ENCODE measurements at places on chromosomes 4 and X.

GRCh38 chr4:8108991-8109390, 49.6 kb downstream of the ABLIM2 start:
- no peak for DNase-seq

GRCh38 chr4:13415068-13415785, 68.9 kb downstream of the RAB28 start:
- DNase-seq = no peak

- no peak for DNase-seq
Measured at GRCh38 chrX:103584596-103584995, 719 bp upstream of the TCEAL4 start.

DNA sequence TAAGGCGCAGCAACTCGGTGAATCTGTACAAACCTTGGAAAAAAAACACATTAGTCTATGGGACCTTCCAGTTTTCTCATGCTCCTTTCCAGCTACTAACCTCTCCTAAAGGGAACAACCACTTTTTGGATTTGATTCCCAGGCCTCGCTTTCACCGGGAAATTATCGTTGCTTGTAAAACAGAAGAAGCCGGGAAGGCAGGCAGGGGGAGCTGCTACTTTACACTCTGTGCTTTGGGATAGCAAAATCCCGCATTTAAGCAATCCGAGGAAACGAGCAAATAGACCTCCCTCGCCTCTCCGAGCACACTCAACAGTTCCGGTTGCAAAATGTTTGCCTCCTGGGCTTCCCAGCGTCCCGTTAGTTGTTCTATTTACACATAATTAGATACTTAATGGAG, 1.2 kb downstream of the CD38 start:
- peak; percentile 63 for DNase-seq

DNA sequence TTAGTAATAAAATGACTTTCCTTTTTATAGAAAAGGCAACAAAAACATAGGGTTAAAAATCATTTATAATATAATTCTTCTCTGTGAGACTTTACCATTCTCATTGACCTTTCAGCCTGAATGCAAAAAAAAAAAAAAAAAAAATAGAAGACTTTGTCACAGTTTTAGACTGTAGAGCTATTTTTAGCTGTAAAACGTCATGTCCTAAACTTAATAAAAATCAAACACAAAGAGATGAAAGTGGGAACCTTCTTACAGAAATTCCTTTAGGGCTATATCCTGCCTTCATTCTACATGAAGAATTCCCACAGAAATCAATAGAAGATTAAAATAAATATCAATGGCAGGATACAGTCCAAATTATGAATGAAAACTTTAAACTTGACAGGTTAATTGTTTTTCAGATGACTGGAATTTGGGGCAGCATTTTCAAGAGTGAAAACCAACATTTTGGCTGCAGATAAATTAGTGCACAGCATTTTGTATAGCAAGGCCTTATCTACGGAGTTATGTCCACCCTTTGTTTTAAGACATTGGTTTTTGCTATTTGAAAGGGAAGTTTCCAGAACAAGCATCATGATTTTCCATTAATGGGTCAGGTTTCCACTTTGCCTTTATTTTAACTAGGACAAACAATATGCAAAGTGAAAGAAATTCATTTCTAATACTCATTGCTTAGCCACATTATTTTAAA, 219.5 kb downstream of the SPCS3 start:
- DNase-seq = no peak

DNA sequence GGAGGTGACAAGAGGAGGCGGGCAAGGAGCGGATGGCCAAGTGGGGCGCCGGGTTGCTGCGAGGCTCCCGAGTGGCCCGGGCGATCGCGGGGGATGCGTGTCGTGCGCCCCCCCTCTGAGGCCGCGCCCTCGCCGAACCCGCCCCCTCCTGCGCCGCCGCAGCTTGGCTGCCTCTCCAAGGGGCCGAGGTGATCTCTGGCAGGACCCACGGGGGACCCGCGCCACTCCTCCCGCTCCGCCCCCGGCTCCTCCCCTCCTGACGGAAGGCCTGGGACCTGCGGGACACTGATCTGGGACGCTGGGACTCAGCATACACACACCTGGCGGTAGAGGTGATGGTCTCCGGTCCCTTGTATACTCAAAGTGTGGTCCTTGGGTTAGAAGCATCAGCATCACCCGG, 21.9 kb upstream of the FAM47C start:
- DNase-seq = no peak

GRCh38 chr4:20217521-20217920, 34.2 kb upstream of the SLIT2 start:
- DNase-seq = peak; percentile 13

GRCh38 chr4:46508216-46508615, 118.3 kb upstream of the GABRA2 start:
- DNase-seq = peak; percentile 21

GRCh38 chr4:81905971-81906370, 434.3 kb upstream of the RASGEF1B start:
- DNase-seq = no peak

GRCh38 chr4:149112109-149112508, 669.9 kb upstream of the NR3C2 start:
- no peak for DNase-seq

DNA sequence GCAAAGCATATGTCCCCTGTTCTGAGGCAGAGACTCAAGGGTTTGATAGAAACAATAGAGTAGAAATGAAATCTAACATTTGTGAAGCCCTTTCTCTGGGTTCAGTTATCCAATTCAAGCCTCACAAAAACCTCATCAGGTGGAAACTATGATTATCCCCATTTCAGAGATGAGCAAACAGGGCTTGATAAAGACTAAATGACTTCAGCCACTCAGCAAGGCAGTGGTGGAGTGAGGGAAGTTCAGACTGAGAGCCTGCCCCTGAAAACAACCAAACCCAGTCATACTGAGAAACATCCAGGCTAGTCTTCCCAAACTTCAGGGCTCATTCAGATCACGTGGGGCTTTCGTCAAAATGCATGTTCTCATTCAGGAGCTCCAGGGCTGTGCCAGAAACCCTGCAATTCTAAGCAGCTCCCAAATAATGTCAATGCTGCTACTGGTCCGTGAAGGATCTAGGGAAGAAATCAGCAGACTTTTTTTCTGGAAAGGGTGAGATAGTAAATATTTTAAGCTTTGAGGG, 109.6 kb upstream of the KIT start:
- DNase-seq = no peak

DNA sequence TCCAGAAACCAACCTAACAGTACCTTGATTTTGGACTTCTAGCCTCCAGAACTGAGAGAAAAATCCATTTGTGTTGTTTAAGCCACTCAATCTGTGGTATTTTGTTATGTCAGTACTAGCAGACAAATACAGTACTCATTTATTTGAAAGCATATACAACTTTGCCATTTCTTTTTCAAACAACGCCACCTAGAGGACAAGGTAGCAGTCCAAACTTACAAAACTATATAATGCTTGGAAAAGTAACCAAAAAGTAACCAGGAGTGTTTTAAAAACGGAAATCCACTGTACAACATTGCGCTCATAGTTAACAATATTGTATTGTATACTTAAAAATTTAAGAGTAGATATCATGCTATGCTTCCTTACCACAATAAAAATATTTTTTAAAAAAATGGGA, 37.0 kb upstream of the FGF13 start:
- peak; percentile 36 for DNase-seq

GRCh38 chr4:138032222-138032621, 209.9 kb downstream of the SLC7A11 start:
- DNase-seq = no peak

DNA sequence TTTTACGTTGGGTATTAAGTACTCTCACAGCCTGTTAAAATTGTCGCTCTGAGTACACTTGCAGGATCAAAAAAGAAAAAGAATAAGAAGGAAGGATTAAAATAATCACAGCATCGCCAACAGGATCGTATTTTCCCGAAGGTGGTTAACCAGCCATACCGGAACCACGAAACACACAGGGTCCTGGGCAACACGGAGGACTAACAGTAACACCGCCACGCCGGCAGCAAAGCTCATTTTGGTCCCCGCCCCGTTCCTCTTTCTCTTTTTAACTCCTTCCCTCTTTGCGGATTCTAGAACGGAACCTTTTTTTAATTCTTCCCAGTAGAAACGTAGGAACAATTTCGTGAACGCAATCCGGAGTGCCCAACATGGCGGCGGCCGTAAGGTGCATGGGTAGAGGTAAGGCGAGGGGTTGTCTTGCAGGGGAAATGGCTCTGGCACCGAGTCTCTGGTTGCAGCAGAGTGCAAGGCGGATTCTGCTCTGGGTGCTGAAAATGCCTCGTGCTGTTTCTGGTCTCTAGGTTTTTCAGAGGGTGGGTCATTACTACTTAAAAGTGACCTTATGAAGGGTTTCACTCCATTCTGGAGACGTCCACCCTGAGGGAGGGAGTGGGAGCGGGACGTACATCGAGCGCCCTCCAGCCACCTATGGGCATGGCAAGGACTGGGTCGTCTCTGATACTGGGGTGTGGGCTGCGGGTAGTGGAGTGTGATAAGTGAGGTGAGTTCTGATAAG, at the start of gene MRPL1:
MRPL1 (plus strand) TSS at position 353 of the 739 bp plus-strand sequence; CDS start at position 372, 19 bp downstream.
- DNase-seq = peak; percentile 96

- no peak for DNase-seq
Measured at GRCh38 chrX:135740681-135741149, 27.3 kb downstream of the CT45A1 start.

DNA sequence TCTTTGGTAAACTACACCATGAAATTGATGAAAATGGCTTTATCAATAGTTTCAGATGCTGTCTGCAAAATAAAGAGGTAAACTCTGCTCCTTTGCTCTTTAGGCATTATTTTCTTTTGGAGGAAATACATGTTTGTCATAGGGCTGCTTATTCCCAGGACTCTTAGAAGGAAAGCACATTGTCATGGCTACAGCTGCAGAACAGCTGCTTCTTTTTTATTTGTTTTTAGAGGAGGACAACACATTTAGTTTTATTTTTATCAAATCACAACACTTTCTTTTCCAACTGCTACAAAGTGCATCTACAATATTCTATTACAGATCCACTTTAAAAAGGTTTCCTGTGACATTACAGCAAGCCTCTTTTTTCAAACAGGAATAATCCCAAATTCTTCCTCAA, 12.7 kb upstream of the HPF1 start:
- peak; percentile 5 for DNase-seq

- DNase-seq = no peak
Measured at GRCh38 chr4:177077095-177077971, 232.3 kb upstream of the NEIL3 start.

GRCh38 chr4:4848540-4848939, 10.9 kb upstream of the MSX1 start:
- no peak for DNase-seq

- no peak for DNase-seq
Measured at GRCh38 chrX:26848511-26848910, 614.6 kb downstream of the PPP4R3C start.

GRCh38 chrX:129403974-129404669, 119.2 kb downstream of the SMARCA1 start:
- DNase-seq = no peak

GRCh38 chr4:56976837-56977320, 527 bp downstream of the NOA1 start:
- DNase-seq = no peak

- no peak for DNase-seq
Measured at GRCh38 chr4:76374798-76375197, 46.1 kb downstream of the CCDC158 start.

- DNase-seq = no peak
Measured at GRCh38 chr4:23962462-23962861, 72.6 kb upstream of the PPARGC1A start.

DNA sequence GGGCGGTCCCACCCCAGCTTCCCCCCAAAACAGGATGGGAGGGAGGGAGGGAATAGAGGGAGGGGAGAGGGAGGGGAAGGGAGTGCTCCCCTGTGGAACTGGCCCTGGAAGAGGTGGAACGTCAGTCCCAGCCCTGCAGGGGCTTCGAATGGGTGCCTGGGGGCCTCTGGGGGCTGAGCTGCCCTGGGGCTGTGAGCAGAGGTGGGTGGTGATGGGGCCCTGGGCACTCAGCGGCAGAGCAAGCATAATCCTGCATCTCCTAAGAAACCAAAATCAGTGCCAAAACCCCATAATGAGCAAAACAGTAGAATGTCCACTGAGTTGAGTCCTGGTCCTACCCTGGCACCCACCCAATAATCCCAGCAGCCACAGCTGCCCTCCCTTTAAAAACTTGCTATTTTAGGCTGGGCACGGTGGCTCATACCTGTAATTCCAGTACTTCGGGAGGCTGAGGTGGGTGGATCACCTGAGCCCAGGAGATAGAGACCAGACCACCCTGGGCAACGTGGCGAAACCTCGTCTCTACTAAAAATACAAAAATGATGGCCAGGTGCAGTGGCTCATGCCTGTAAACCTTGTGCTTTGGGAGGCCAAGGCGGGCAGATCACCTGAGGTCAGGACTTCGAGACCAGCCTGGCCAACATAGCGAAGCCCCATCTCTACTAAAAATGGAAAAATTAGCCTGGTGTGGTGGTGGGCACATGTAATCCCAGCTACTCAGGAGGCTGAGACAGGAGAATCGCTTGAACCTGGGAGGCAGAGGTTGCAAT, 11.1 kb downstream of the DOK7 start:
- DNase-seq = no peak

DNA sequence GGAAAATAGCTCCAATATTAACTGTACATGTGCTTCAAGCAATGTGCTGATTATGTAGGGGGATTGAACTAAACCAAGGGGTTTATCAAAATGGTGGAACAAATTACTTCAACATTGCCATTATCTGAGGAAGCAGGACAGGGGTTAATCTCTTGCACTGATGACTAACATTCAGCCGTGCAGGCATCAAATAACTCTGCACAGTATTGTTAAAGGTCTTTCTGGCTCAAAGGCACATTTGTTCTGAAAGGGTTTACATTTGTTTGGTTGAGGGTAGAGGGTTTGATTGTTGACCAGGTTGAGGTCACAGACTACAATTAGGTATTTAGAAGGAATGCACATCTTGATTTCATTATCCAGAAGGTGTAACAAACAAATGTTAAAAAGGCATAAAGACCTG, 32.2 kb upstream of the CCSER1 start:
- no peak for DNase-seq

DNA sequence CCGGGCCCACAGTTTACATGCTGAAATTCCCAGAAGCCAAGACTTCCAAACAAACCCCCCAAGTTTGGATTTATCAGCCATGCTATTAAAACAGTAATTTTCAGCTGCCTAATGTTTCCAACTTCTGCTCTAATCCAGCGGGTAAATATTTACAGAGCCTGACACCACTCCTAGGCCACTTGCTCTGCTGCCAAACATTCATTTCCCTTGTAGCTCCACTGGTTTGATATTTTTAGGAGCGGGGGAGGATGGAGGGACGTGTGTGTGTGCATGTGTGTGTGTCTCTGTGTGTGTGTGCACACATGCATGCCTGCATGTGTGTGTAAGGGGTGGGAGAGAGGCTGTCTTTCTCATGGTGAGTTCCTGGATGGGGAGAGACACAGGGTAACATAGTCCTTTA, 115.7 kb upstream of the PJA1 start:
- DNase-seq = no peak

- DNase-seq = peak; percentile 100
Measured at GRCh38 chr4:54082168-54082567, 17.8 kb upstream of the CHIC2 start.

- DNase-seq = no peak
Measured at GRCh38 chr4:680551-680927, 6.2 kb downstream of the MYL5 start.
